Stimulated activated CD8-positive, alpha-beta memory T cell treated with anti-CD3 and anti-CD28 coated beads, Interleukin-4, amount 100 ng/mL, for 4 hours (primary cell): ENCODE measurements at places on chromosomes 2 and 18.

DNA sequence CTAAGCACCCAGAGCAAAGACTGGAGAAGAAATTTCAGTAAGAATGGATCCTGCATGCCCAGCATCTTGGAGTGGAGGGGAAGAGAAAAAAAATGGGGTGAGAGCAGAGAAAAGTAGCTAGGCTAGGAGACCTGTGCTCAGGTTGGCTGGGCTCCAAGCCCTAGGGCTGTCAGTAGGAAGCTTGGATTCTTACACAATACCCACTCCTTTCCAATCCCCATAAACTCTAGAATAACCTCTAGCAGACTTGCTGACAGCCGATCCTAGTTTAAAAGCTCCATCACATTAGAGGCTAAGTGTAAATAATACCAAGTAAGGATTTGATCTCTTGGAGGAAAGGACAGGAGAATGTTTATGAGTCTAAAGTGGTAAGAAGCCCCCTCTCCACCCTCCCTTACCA lies 46.2 kb upstream of the NABP1 start:
- DNase-seq: no peak

DNA sequence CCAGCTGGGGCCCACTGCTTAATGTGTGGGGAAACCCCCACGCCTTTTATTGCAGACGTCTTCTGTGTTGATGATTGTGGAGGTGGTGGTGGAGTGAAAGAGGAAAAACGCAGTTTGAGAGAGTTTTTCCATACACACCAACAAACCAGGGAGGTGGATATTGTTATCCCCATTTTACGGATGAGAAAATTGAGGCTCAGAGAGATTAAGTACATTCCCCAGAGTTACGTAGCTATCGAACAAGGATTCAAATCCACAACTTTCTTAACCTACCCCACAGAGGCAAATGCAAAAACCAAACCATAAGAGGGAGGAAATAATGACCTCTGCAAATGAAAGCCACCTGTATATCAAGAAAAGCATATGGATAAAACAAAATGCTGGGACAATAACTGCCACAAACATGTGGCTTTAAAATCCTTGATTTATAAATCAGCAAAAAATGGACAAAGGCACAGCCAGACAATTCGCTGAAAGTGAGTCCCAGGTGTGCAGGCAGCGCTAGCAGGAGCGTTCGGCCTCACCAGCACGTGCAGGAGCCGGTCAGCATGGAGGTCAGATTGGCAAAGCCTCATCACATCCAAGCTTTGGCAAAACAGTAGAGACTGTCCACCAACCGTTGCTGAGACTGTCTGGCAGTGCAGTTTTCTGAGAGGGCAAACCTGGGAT lies 12.6 kb upstream of the RAB17 start:
- no peak for DNase-seq

DNA sequence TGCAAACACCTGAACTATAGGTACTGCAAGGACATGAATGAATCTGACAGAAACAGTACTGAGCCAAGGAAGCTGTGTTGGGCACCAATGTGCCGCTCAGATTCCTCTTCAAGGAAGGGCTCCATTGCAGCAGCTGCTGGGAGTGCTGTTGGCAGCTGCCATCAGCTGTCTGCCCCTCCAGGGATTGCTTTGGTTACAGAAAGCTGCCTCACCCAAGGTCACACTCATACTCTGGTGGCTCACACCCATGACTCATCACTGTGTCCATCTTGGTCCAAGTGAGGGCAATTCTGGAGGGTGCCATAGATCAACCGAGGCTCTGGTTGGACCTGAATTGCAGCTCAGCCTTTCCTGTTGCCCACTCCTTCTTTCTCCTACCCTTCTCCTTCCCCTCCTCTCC lies 24.4 kb upstream of the TRPM8 start:
- no peak for DNase-seq

DNA sequence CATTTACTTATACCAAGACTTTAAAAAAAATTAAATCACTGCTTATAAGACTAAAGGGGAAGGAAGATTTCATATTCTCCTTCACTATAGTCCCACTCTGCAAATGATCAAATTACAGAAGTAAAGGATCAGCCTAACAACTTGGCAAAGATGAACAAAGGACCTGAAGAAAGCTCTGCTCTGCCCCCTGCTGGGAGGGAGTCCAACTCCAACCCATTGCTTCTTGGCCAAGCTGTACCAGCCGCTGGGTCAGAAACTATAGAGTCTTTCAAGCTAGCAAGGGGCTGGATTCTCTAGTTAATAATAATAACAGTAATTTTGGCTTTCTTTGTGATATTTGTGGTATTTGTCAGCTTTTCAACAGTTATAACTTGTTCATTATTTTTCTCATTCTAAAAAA lies 927.0 kb upstream of the CRIM1 start:
- no peak for DNase-seq

DNA sequence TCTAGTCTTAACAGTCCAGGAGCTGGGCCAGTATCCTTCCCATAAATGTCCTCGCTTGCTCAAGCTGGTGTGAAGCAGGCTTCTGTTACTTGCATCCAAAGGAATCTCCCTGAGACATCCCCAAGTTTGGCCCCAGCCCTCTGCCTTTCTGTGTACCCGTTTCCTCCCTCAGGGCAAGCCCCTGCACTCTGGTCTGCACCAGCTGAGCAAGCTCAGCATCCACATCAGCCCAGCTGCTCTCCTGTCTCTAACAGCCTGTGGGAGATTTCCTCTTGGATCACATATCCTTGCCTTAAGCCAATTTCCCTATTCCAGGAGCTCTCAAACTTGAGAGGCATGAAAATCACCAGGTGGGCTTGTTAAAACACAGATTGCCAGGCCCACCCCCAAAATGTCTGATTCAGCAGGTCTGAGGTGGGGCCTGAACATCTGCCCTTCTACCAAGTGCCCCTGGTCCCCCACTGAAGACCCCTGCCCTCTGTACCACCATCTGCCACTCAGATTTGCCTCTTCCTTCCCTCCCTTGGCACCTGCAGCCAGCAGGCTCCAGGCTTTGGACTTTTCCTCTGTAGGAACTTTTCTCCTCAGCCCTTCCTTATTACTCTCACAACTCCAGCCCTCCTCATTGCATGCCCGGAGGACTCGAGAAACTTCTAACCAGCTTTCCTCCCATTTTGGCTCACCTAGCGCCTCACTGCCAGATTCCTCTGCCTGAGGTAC lies 32.1 kb downstream of the REEP1 start:
- no peak for DNase-seq

- no peak for DNase-seq
Measured at GRCh38 chr2:38066421-38067115, 9.4 kb downstream of the CYP1B1 start.

- no peak for DNase-seq
Measured at GRCh38 chr18:2354292-2354691, 217.0 kb downstream of the METTL4 start.

DNA sequence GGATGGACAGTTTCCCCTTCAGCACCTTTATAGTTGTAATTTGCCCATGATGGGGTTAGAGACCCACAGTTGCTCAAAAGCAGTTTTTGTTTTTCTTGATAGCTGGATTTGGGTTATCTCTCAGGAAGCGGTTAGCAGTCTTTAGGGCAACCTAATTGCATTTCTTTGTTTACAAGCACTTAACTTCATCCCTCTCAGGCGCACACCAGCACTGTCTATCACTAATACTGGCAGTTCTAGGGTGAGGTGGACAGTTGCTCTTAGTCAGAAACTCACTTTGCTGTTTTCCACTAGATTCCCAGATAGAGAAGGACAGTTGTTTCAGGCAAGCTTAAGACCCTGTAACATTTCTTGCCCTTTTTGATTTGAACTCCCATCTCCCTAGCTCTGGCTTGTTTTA lies 146.0 kb downstream of the AGAP1 start:
- no peak for DNase-seq

DNA sequence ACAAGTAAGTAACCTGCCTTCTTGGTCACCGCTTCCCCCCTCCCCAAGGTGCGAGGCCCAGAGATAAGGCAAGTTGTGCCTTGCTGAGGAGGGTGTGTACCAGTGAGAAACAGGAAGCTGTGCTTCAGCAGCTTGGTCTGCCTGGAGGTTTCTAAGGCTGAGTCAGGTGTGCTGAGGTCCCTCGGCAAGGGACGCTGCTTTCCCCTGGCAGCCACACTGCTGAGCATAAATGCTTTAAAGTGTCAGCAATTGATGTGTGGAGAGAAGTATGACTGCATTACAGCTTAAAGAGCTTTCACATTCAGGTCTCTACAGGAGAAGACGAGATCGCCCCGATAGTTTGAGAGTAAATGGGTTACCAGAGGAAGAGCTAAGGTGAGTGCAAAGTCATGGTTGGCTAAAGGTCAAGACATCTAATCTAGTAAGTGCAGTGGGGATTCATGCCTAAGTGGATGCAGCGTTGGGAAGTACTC lies 86.9 kb downstream of the LIMS1 start:
- no peak for DNase-seq

DNA sequence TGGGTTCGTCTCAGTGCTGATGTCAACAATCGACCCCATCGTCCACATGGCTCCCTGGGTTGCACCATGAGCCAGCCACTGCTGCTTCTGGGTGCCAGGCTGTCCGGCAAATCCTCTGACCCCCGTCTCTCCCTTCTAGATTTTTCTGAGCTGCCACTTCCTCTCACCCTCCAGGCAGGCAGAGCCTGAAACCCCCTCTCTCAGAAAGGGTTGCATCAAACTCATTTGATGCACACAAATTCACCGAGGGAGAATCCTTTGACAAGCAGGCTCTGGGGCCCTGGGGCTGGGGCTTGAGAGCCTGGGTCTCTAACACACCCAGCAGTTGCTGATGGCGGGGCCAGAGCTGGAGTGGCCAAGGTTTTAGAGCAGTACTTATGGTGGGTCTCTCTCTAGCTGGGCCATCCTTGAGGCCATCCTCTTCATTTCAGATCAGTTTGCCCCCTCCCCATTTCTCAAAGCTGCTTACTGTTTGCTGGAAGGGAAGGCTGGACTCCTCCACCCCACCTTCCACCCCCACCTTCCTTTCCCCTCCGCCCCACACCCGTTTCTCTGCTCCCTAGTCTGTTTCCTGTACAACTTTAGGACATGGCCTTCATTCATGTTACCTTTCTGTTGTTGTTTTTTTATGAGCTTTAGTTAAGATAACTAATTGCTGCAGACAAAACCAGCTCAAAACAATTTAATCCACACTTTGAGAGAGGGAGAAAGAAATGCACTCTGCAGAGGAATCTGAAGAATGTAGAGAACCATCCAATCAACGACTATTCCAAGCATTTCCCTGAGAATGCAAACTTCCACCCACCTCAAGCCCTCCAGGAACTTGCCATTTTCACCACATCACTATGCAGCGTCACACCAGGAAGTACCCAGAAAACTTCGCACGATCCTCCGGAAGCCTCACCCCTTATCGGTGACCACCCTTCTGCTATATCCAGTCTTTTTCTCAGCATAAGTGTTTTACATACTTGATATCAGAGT lies 69.5 kb downstream of the ARL4C start:
- DNase-seq: no peak

DNA sequence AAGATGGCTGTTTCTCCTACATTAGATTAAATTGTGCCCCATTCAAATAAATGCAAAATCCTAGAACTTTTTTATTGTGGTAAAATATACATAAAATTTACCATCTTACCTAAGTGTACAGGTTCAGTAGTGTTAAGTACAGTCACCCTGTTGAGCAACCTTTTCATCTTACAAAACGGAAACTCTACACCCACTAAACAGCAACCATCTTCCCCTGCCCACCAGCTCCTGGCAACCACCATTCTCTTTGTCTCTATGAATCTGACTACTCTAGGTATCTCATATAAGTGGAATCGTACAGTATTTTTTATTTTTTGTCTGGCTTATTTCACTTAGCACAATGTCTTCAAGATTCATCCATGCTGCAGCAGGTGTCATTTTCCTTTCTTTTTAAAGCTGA lies 53.0 kb downstream of the ASXL2 start:
- no peak for DNase-seq
